ENCODE measurements at places on chromosomes 5 and 9.
A peak's percentile ranks its signal among the peaks of the same experiment; 100 is the strongest.

GRCh38 chr9:37839496-37840461 is 39.2 kb downstream of the DCAF10 start:
- no peak for DNase-seq

DNA sequence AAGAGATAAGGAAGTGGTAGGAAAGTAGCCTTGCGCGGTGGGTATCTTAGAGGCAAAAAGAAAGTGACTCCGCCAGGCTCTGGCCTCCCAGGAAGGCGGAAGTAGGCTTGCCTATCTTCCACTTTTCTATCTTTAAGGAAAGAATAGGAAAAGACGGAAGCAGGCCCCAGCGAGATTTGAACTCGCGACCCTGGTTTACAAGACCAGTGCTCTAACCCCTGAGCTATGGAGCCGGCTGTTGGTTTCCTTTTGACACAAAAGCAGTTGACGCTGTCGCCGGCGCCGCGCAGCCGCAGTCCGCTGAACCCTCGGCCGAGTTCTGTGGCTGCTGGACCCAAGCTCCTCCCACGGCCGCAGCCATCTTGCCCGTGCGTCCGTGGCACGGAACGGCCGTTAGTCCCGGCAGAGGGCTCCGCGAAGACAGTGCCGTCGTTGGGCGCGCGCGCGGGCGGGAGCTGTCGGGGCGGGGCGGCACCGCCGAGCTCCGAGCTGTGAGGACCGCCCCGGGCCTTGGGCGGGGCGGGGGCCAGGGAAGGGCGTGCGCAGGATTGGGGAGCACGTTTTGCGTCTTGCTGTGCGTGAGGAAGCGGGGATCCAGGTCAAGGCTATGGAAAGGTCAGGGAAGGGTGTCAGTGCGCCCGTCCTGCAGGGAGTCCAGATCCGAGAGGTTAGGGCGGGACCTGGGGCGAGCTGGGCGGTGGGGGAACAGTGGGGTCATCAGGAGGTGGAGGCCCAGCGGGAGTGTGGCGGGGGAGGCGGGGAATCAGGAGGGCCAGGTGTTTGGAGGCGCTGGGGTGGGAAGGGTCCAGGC is 13.3 kb downstream of the TRIM7 start:
- peak; percentile 95 for DNase-seq

DNA sequence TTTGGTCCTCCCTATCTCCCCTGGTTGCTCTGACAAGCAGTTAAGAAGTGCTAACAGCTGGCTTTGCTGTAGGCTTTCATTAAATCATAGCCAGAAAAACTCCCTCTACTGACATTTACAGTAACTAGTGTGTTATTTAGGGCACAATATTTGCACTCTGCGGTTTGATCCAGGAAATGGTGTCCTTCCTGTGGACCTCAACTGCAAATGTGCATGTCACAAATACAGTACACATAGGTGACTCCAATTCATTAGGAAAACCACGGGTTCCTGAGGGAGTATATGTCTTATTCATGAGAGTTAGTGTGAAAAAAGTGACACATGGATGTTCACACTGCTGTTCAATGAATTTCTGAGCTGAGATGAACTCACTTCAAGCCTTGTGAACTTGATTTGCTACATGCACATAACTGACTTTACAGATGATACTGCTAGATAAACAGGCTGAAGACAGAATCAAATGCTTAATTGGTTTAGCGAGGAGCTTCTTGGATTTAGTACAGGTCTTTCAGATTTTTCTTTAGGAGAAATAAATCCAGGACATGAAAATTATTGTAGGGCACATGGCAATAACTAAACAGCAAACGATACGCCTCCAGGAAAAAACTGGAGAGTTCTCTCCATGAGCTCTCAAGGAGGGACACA is 281.5 kb downstream of the EFNA5 start:
- DNase-seq = no peak

DNA sequence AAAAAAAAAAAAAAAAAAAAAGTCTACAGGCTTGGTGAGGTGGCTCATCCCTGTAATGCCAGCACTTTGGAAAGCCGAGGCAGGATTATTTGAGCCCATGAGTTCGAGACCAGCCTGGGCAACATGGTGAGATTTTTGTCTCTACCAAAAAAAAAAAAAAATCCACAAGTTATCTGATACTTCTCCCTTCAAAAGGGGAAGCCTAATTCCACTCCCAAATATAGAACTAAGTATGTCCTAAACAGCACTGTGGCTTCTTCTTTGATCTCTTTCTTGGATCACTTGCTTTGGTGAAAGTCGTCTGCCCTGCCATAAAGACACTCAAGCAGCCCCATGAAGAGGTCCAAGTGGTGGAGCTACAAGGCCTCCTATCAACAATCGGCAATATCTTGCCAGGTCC is 18.8 kb upstream of the STING1 start:
- DNase-seq = no peak

DNA sequence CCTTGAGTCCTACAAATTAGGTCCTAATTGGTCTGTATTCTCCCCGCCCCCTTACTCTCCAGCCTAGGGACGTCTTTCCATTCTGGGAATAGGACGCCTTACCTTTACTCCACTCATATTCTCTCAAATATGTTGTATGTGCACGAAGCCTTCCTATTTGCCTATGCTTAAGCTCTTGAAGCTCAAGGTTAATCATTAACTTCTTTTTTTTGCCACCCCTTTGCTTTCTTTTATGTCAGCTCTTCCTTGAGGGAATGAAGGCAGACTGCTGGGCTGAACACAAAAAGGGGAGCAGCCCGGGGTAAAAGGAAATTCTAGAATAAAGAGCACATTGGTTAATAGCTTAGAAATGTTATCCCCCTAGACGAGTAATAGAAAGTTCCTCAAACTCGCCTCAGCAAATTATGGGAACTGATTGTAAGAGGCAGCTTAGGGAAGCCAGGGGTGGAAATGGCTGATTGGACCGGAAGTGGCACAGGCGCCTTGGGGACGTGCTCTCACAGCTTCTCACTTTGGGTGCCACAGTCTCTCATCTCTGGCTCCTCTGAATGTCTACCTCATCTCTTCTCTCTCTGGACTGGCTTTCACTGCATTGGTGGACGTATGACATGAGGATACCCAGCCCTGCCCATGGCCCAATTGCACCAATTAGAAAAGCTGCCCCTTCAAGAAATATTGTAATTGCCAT is 122.3 kb upstream of the IL12B start:
- no peak for DNase-seq

DNA sequence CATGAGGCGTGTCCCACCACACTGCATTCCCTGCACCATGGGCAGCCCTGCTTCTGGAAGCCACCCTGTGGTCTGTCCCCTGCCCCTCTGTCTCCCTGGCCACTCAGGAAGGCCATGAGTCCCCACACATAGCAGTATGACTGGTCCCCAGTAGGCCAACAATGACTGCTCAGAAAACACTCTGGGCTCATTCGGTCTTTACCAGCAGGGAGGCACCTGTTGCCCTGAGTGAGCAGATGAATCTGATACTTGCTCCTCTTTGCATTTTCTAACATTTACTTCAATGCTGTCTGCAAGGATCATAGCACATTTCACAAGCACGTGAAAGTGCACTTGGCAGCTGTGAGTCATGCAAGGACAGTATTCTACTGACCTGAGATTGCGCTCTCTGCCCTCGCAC is 365.4 kb upstream of the IRX1 start:
- no peak for DNase-seq

GRCh38 chr5:7418276-7418675 is 22.3 kb downstream of the ADCY2 start:
- no peak for DNase-seq

GRCh38 chr5:16867577-16867953 is 68.5 kb downstream of the MYO10 start:
- DNase-seq = no peak

DNA sequence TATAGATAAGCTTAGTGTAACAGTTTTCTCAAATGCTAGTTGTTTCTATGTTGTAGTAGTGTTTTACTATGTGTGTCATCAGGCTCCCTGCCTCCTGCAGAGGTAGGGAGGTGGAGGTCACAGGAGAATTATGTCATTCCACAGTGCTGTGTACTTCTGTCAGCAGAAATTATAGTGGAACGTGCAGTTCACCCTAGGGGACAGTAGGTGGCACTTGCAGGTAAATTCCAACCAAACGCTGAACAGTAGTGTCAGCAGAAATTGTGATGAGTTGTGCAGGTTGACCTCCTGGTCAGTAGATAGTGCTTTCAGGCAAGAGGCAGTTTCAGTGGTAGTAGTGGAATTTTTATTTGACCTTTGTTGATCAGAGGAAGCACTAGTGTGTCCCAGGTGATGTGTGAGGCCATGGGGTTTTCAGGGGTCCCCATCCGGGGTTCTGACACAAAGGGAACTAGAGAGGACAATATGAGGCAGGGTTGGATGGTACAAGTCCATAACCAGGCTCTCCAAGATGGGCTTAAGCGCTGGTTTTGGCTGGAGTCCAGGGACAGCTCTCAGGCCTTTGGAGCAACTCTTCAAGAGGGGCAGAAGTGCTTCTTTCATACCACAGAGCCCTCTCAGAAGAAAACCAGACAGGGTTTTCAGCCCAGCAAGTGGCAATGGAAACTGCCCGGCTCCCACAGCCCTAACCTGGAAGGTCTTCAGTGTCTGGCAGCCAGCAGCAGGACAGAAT is 402.9 kb downstream of the CYLC2 start:
- no peak for DNase-seq

- no peak for DNase-seq
Observed at GRCh38 chr5:2374703-2375102, 376.8 kb downstream of the IRX2 start.

DNA sequence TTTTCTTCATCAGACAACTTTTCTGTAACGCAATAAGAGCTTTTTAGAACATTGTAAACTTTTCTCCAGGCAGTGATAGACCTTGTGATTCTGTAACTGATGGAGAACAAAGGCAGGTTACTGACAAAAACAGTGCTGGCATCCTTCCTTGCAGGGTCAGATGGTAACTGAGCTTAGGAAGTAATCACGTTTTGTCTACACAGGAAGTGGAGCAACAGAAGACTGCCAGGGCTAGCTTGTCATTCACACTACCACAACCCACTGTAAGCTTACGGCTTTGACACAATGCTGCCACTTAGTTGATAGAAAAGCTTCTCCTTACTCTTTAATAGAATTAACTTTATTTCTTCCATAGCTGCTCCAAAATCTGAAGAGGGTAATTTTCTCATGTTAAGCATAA is 46.8 kb downstream of the FBN2 start:
- DNase-seq = no peak

GRCh38 chr5:172178991-172179989 is 8.7 kb downstream of the STK10 start:
- no peak for DNase-seq

GRCh38 chr5:173234129-173234790 is 746 bp downstream of the NKX2-5 start:
- DNase-seq = no peak

GRCh38 chr9:124894035-124894740 is 32.3 kb downstream of the ARPC5L start:
- no peak for DNase-seq

GRCh38 chr5:2029206-2029605 is 146.5 kb upstream of the IRX4 start:
- DNase-seq = no peak

DNA sequence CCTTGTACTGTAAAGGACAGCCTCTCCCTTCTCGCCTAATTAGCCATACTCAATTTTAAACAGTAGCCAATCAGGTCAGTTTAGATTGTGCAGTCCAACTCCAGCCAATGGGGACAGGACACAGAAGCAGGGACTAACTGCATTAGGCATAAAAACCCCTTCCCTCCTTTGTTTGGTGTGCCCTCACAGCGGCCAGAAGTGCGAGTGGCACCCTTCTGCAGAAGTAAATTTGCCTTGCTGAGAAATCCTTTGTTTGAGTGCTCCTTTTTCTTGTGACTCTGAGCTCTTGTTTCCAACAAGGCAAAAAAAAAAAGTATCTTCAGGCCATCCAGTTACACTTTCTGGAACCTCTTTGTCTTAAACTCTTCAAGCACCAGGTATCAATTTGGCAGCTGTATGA is 97.4 kb downstream of the FAM114A2 start:
- no peak for DNase-seq

DNA sequence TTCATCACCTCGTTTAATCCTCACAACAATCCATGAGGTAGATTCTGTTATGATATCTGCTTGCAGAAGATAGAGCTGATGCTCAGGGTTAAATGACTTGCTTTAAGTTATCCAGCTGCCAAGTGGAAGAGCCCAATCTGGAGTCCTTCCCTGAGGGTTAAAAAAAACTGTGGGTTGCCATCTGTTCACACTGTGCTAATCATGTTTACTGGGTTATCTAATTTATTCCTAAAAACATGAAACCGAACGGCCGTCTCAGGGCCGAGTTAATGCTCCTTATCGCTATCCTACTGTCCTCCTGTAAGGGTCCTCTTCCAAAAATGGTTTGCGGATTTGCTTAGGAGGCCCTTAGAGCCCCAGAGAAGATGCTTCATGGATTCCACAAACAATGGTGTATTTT is 153.3 kb downstream of the YIPF5 start:
- DNase-seq = no peak

GRCh38 chr5:149541893-149542292 is 9.3 kb downstream of the CSNK1A1 start:
- no peak for DNase-seq

DNA sequence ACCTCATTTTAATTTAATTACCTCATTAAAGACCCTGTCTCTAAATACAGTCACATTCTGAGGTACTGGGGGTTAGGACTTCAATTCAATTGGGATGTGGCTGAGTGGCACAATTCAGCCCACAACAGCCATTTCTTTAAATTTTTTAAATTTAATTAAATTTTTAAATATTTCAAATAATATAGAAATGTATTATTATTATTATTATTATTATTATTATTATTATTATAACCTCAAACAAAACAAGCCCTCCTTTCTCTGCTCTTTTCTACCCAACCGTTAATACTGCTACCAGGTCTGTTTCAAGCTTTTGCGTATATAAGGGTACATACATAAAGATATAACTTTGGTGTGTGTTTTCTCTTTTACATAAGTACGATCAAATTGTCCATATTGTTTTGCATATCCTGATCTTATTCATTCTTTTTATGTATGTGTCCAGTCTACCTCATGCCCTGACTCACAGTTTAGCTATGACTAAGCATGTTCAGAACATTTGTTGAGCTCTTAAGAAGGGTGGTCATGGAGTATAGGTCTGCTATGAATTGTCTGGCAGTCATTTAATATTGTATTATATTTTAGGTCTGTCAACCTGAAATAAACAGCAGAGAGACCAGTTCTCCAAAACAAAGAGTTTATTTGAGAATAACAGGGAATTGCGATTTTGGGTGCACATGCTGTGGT is 16.1 kb upstream of the RAB14 start:
- no peak for DNase-seq

- DNase-seq = no peak
Observed at GRCh38 chr5:67989456-67989855, 226.1 kb upstream of the PIK3R1 start.

- DNase-seq = no peak
Observed at GRCh38 chr9:13992138-13993088, 321.5 kb downstream of the NFIB start.

- no peak for DNase-seq
Observed at GRCh38 chr9:95605816-95606488, 89.2 kb upstream of the PTCH1 start.

DNA sequence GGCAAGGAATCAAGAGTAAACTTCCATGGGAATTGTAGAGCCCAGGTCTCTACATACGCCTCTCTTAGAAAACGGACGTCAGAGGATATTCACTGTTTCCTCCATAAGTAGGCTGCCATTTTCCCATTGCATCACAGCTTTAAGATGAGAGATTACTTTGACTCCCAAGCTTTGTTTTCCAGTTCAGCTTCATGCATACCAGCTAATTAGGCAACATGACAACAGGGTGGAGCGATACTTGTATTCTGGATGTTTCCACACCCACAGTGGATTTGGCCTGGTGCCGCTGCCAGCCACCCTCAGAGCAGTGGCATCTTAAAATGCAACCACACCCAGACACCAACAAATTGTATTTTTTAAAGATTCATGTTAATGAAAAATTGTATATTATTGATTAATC is 20.9 kb upstream of the SPINK5 start:
- DNase-seq = no peak

GRCh38 chr5:173961418-173961817 is 27.6 kb upstream of the C5orf47 start:
- DNase-seq = no peak

Data from stimulated activated CD4-positive, alpha-beta T cell treated with anti-CD3 and anti-CD28 coated beads, Interleukin-1b, Interleukin-23, amount 100 ng/mL, for 1 hour (primary cell).